ENCODE measurements at places on chromosomes 5 and 9.

DNA sequence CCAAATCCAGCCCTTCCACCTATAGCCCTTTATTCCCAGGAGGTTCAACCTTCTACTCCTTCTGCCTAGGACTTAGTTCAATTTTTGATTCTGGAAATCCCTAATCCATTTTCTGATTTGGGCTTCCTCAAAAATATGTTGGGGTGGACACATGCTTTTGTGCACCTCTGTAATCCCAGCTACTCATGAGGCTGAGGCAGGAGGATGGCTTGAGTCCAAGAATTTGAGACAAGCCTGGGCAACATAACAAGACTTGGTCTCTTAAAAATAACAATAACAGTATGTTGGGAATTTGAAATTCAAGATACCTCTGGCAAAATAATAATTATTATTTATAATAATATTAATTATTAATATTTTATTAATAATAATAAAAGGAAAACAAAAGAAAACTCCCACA, 188.7 kb upstream of the TLE4 start:
- no peaks in the 10 kb centered on the region for H3K27me3 ChIP-seq
- no peak overlapping the region for H3K4me3 ChIP-seq
- no peaks in the 10 kb centered on the region for H3K4me1 ChIP-seq
- no peak overlapping the region for H3K27ac ChIP-seq
- no peaks in the 10 kb centered on the region for H3K36me3 ChIP-seq

- no peaks in the 10 kb centered on the region for H3K27me3 ChIP-seq
- peaks cover 2% of the 10 kb centered on the region for H3K36me3 ChIP-seq
- H3K27ac ChIP-seq = no peak overlapping the region
- no peaks in the 10 kb centered on the region for H3K4me1 ChIP-seq
Measured at GRCh38 chr9:33952066-33952465, 96.6 kb downstream of the UBAP2 start.

DNA sequence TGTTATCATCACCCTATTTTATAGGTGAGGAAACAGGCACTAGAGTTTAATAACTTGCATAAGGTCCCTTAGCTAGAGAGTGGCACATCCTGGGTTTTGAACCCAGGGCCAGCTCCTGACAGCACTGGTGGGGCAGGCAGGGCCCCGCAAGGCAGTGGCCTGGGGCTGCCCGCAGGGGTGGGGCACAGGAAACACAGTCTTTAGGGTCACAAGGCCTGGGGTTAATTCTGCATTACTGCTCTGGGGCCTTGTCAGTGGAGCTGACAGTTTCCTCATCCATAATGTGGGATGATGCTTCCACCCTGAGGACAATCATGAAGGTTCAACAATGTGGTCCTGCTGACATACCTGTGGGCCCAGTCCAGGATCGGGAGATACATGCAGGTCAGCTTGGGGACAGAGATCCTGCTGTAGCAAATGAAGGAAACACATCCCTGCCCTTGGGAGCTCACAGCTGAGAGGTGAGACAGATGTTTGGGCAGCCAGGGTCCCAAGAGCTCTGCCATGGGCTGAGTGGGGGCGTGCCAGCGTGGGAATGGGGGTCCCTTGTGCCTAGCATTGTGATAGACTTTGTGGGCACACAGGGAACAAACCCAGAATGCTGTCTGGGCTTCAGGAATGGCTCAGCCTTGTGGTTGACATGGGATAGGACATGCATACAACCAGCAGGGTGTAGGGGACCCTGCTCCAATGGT, 14.7 kb downstream of the FGF18 start:
- H3K27ac ChIP-seq = no peak overlapping the region
- no peaks in the 10 kb centered on the region for H3K27me3 ChIP-seq
- DNase-seq = no peak
- no peaks in the 10 kb centered on the region for H3K4me1 ChIP-seq

GRCh38 chr5:111649516-111649915, 107.5 kb downstream of the NREP start:
- H3K27ac ChIP-seq = no peak overlapping the region
- H3K4me1 ChIP-seq = no peaks in the 10 kb centered on the region
- H3K27me3 ChIP-seq = no peaks in the 10 kb centered on the region
- DNase-seq = no peak
- no peaks in the 10 kb centered on the region for H3K36me3 ChIP-seq

GRCh38 chr9:124696101-124696500, 75.0 kb downstream of the NR6A1 start:
- no peak overlapping the region for H3K4me3 ChIP-seq
- H3K27me3 ChIP-seq = no peaks in the 10 kb centered on the region
- no peak overlapping the region for H3K27ac ChIP-seq
- no peak for DNase-seq
- no peaks in the 10 kb centered on the region for H3K4me1 ChIP-seq

- H3K4me3 ChIP-seq = no peak overlapping the region
- no peaks in the 10 kb centered on the region for H3K4me1 ChIP-seq
- DNase-seq = no peak
- H3K27ac ChIP-seq = no peak overlapping the region
Measured at GRCh38 chr9:124190761-124191160, 67.0 kb upstream of the NEK6 start.

- no peaks in the 10 kb centered on the region for H3K36me3 ChIP-seq
- no peak overlapping the region for H3K4me3 ChIP-seq
- no peaks in the 10 kb centered on the region for H3K27me3 ChIP-seq
- no peak for DNase-seq
- H3K4me1 ChIP-seq = peaks cover 10% of the 10 kb centered on the region
Measured at GRCh38 chr5:132435886-132436285, 54.7 kb downstream of the IRF1 start.

- no peak overlapping the region for H3K27ac ChIP-seq
- no peaks in the 10 kb centered on the region for H3K4me1 ChIP-seq
- H3K4me3 ChIP-seq = no peak overlapping the region
- H3K27me3 ChIP-seq = no peaks in the 10 kb centered on the region
Measured at GRCh38 chr5:15353086-15353645, 146.8 kb upstream of the FBXL7 start.

- H3K36me3 ChIP-seq = no peaks in the 10 kb centered on the region
- DNase-seq = no peak
- H3K27me3 ChIP-seq = no peaks in the 10 kb centered on the region
- no peak overlapping the region for H3K27ac ChIP-seq
- H3K4me1 ChIP-seq = no peaks in the 10 kb centered on the region
- H3K4me3 ChIP-seq = no peak overlapping the region
Measured at GRCh38 chr5:102713682-102714231, 41.3 kb upstream of the PAM start.

DNA sequence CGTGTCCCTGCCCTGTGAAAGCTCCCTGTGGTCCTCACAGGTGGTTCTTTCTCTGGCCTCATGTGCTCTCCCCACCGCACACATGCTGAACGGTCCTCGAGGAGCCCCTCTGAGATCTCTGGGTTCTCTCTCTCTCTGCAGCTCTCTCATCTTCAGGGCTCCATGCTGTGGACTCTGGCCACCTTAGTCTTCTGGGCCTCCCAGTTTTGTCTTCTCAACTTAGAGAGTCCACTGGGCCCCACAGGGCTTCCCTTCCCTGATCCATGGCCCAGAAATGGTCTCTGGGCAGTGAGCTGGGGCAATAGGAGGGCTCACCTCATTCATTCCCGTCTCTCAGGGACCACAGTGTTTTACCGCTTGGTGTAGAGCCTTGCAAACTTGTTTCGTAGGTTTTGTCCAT, 26.4 kb downstream of the FGD3 start:
- peak overlapping the region; percentile 34 for H3K27ac ChIP-seq
- no peaks in the 10 kb centered on the region for H3K27me3 ChIP-seq
- H3K4me3 ChIP-seq = no peak overlapping the region
- no peaks in the 10 kb centered on the region for H3K36me3 ChIP-seq
- no peak for DNase-seq

GRCh38 chr9:34630402-34631154, 1.7 kb upstream of the ARID3C start:
- H3K4me1 ChIP-seq = no peaks in the 10 kb centered on the region
- DNase-seq = no peak
- peaks cover 2% of the 10 kb centered on the region for H3K36me3 ChIP-seq

GRCh38 chr9:17380126-17380861, 198.6 kb upstream of the SH3GL2 start:
- no peak overlapping the region for H3K4me3 ChIP-seq
- no peak overlapping the region for H3K27ac ChIP-seq
- H3K36me3 ChIP-seq = no peaks in the 10 kb centered on the region
- no peak for DNase-seq

GRCh38 chr9:137731947-137732813, 113.4 kb downstream of the EHMT1 start:
- peaks cover 9% of the 10 kb centered on the region for H3K36me3 ChIP-seq
- H3K27ac ChIP-seq = no peak overlapping the region
- no peak for DNase-seq
- H3K27me3 ChIP-seq = no peaks in the 10 kb centered on the region

- no peak for DNase-seq
- no peak overlapping the region for H3K27ac ChIP-seq
- H3K4me1 ChIP-seq = no peaks in the 10 kb centered on the region
- H3K27me3 ChIP-seq = no peaks in the 10 kb centered on the region
- H3K4me3 ChIP-seq = no peak overlapping the region
Measured at GRCh38 chr5:162573758-162574157, 506.2 kb downstream of the GABRG2 start.

GRCh38 chr5:161851691-161852299, 3.9 kb downstream of the GABRA1 start:
- no peak for DNase-seq
- no peak overlapping the region for H3K4me3 ChIP-seq
- no peaks in the 10 kb centered on the region for H3K4me1 ChIP-seq
- no peaks in the 10 kb centered on the region for H3K36me3 ChIP-seq
- peaks cover 11% of the 10 kb centered on the region for H3K27me3 ChIP-seq

GRCh38 chr5:171927345-171927941, 79.0 kb downstream of the FBXW11 start:
- no peaks in the 10 kb centered on the region for H3K36me3 ChIP-seq
- H3K4me1 ChIP-seq = peaks cover 2% of the 10 kb centered on the region
- no peak overlapping the region for H3K27ac ChIP-seq

DNA sequence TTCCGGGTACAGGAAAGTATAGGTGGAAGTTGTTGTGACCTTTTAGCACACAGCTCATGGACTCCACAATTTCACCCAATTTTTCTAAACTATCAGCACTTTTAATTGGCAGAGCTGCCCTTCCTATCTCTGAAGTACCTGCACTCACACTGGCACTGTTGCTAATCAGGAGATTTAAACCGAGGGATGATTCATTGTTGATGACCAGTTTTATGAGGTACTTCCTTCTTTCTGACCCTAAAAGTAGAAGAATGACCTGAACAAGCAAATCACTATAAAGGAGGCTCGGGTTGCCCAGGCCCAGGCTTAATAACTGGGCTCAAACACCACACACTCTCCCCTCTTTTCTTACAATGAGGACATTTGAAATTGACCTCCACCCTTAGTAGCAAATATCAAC, 105.9 kb downstream of the KCNN2 start:
- DNase-seq = no peak
- H3K36me3 ChIP-seq = no peaks in the 10 kb centered on the region
- no peaks in the 10 kb centered on the region for H3K27me3 ChIP-seq
- H3K4me3 ChIP-seq = no peak overlapping the region

DNA sequence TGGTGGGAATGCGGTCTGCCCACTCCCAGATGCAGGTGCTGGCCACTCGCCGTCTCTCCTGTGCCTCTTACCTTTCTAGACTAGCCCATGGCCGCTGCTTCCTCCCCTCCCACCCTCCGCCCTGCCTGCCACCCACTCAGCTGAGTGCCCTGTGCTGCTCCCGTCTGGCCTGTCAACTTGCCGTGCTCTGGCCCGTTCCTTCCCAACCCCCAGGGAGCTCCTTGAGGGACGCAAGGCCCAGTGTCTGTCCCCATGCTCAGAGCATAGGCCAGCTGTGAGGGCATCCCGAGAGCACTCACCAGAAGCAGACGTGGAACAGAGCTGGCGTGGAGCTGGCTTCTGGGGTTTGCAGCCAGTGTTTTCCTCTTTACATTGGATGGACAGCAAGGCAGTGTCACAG, 20.2 kb downstream of the HNRNPH1 start:
- H3K4me1 ChIP-seq = no peaks in the 10 kb centered on the region
- no peak overlapping the region for H3K4me3 ChIP-seq
- H3K27me3 ChIP-seq = no peaks in the 10 kb centered on the region
- peaks cover 3% of the 10 kb centered on the region for H3K36me3 ChIP-seq

- H3K4me3 ChIP-seq = no peak overlapping the region
- H3K27ac ChIP-seq = no peak overlapping the region
- no peaks in the 10 kb centered on the region for H3K4me1 ChIP-seq
- no peaks in the 10 kb centered on the region for H3K27me3 ChIP-seq
- no peaks in the 10 kb centered on the region for H3K36me3 ChIP-seq
- no peak for DNase-seq
Measured at GRCh38 chr9:108684288-108685025, 171.3 kb downstream of the ACTL7B start.

GRCh38 chr5:177334155-177334551, 17.3 kb downstream of the LMAN2 start:
- no peak overlapping the region for H3K4me3 ChIP-seq
- no peaks in the 10 kb centered on the region for H3K36me3 ChIP-seq
- no peaks in the 10 kb centered on the region for H3K4me1 ChIP-seq
- no peak overlapping the region for H3K27ac ChIP-seq

DNA sequence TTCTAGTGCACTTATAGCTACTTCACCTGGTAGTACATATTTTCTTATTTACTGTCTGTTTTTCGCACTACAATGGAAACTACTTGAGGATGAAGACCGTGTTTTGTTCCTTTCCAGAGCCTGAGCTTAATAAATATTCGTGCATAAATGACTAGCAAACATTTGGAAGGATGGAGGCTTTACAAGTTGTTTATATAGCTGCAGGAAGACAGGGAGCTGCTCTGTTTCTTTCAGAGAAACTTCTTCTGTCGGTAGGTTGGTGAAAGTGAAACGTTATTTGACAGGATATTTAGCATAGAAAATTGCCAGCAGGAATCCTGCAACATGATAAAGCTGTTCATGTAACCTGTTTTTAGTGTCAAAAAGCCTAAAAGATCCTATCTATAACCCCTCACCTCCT, 210.6 kb downstream of the PCSK5 start:
- H3K36me3 ChIP-seq = no peaks in the 10 kb centered on the region
- H3K27ac ChIP-seq = no peak overlapping the region
- H3K27me3 ChIP-seq = no peaks in the 10 kb centered on the region

- H3K27ac ChIP-seq = no peak overlapping the region
- no peaks in the 10 kb centered on the region for H3K27me3 ChIP-seq
- H3K4me3 ChIP-seq = no peak overlapping the region
Measured at GRCh38 chr9:132441404-132441803, 31.4 kb downstream of the CFAP77 start.

GRCh38 chr9:135991771-135992170, 30.6 kb upstream of the UBAC1 start:
- no peaks in the 10 kb centered on the region for H3K36me3 ChIP-seq
- no peaks in the 10 kb centered on the region for H3K4me1 ChIP-seq

DNA sequence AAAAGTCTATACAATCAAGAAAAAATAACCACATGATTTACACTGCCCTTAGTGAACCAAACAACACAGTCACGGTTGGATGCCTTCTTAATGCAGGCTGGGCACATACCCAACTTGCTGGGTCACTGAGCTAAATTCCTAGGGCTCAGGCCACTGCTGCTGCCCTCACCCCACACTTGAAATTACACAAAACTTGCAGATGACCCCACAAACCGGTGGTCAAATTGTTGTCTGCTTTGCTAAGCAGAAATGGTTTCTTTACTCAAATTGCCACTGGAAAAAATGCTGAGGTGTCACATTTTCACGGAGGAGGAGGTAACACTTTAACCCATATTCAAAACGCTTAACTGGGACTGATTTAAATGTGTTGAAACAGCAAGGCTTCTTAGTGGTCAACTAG, 62.4 kb downstream of the HMHB1 start:
- no peak overlapping the region for H3K27ac ChIP-seq
- DNase-seq = peak; percentile 63
- H3K4me3 ChIP-seq = no peak overlapping the region
- H3K36me3 ChIP-seq = no peaks in the 10 kb centered on the region
- no peaks in the 10 kb centered on the region for H3K27me3 ChIP-seq

Data from kidney (tissue), 22 donors.